Heart left ventricle (tissue), 16 donors: ENCODE measurements at places on chromosomes 12 and 14.

- H3K4me3 ChIP-seq, result no peak overlapping the region
- H3K36me3 ChIP-seq, result peaks cover 100% of the 10 kb centered on the region
- H3K4me1 ChIP-seq, result no peaks in the 10 kb centered on the region
Observed at GRCh38 chr14:81484120-81484519, 49.5 kb downstream of the SEL1L start.

DNA sequence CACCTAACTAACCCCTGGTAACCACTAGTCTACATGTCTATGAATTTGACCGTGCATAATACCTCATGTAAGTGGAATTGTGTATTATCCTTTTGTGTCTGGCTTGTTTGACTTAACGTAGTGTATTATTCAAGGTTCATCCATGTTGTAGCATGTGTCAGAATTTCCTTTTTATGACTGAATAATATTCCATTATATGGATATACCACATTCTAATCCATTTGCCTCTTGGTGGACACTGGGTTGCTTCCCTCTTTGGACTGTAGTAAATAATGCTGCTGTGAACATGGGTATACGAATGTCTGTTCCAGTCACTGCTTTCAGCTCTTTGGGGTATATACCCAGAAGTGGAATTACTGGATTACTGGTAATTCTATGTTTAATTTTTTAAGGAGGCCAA, 3.3 kb downstream of the SNRPF start:
- no peak overlapping the region for H3K4me3 ChIP-seq
- H3K27me3 ChIP-seq, result no peaks in the 10 kb centered on the region
- peaks cover 27% of the 10 kb centered on the region for H3K36me3 ChIP-seq
- H3K27ac ChIP-seq, result no peak overlapping the region
- no peak for DNase-seq

GRCh38 chr12:113207613-113208040, 13.6 kb upstream of the TPCN1 start:
- H3K36me3 ChIP-seq, result no peaks in the 10 kb centered on the region
- no peak for DNase-seq
- H3K27ac ChIP-seq, result peak overlapping the region; percentile 75

DNA sequence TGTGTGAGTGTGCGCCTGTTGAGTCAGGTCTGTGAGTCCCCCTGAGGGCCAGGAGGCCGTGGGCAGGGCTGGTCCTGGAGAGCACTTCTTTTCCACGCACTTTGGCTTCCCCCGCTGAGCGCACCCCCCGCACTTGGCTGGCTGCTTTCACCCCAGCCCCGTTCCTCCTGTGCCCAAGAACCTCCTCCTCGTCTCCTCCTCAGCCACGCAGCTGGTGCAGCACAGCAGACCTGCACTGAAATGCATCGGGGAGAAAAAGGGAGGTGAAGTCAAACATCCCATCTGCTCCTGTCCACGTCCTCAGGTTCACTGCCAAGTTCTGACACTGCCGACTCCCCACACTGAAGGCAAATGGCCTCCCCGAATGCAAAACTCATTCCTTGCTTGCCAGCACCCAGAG, 362.7 kb upstream of the SFSWAP start:
- peaks cover 26% of the 10 kb centered on the region for H3K27me3 ChIP-seq
- H3K4me1 ChIP-seq, result no peaks in the 10 kb centered on the region
- no peak for DNase-seq
- no peaks in the 10 kb centered on the region for H3K36me3 ChIP-seq
- H3K4me3 ChIP-seq, result no peak overlapping the region

GRCh38 chr12:76346798-76347420, 1.3 kb downstream of the BBS10 start:
- peak overlapping the region; percentile 57 for H3K4me3 ChIP-seq
- no peaks in the 10 kb centered on the region for H3K36me3 ChIP-seq
- no peaks in the 10 kb centered on the region for H3K27me3 ChIP-seq

- H3K4me1 ChIP-seq, result no peaks in the 10 kb centered on the region
- H3K27ac ChIP-seq, result no peak overlapping the region
- DNase-seq, result peak; percentile 51
- H3K27me3 ChIP-seq, result no peaks in the 10 kb centered on the region
Observed at GRCh38 chr14:31752867-31753661, 191.9 kb downstream of the NUBPL start.

- H3K36me3 ChIP-seq, result no peaks in the 10 kb centered on the region
- H3K27ac ChIP-seq, result peak overlapping the region; percentile 36
- H3K4me3 ChIP-seq, result peak overlapping the region; percentile 54
- peaks cover 4% of the 10 kb centered on the region for H3K4me1 ChIP-seq
- DNase-seq, result no peak
- no peaks in the 10 kb centered on the region for H3K27me3 ChIP-seq
Observed at GRCh38 chr12:75479963-75480461, 543 bp upstream of the GLIPR1 start.

GRCh38 chr12:108747563-108747962, 16.2 kb upstream of the CORO1C start:
- H3K36me3 ChIP-seq, result no peaks in the 10 kb centered on the region
- no peak overlapping the region for H3K27ac ChIP-seq
- no peaks in the 10 kb centered on the region for H3K27me3 ChIP-seq
- no peak overlapping the region for H3K4me3 ChIP-seq
- no peak for DNase-seq

DNA sequence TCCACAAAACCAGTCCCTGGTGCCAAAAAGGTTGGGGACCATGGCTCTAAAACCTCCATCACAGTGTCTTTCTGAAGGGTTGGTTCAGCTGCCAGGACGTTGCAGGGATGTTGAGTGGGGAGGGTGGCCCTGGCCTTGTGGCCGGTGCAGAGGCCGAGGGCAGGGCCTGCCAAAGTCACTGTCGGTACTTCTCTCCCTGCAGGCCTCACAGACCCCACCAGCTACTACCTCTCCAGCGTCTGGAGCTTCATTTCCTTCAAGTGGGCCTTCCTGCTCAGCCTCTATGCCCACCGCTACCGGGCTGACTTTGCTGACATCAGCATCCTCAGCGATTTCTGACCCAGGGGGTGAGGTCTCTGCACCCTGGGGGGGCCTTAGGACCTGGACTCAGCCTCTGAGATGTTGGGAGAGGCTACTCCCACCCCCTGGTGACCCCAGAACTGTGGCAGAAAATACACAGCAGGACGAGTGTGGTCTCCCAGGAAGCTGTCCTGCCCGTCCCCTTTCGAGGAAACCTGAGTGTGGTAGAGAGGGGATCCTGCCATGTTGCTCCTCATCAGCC, 7.0 kb downstream of the SLC48A1 start:
- H3K27me3 ChIP-seq, result no peaks in the 10 kb centered on the region
- peaks cover 42% of the 10 kb centered on the region for H3K36me3 ChIP-seq
- no peak overlapping the region for H3K27ac ChIP-seq
- no peak for DNase-seq

GRCh38 chr14:77923131-77923936, 123.4 kb downstream of the ADCK1 start:
- no peak overlapping the region for H3K27ac ChIP-seq
- peaks cover 5% of the 10 kb centered on the region for H3K36me3 ChIP-seq
- H3K4me3 ChIP-seq, result no peak overlapping the region
- no peaks in the 10 kb centered on the region for H3K4me1 ChIP-seq

- no peaks in the 10 kb centered on the region for H3K27me3 ChIP-seq
- no peak overlapping the region for H3K27ac ChIP-seq
- peaks cover 5% of the 10 kb centered on the region for H3K4me1 ChIP-seq
- H3K36me3 ChIP-seq, result no peaks in the 10 kb centered on the region
Observed at GRCh38 chr12:39592295-39592694, 27.3 kb downstream of the ABCD2 start.

- no peak overlapping the region for H3K4me3 ChIP-seq
- H3K27ac ChIP-seq, result no peak overlapping the region
- no peaks in the 10 kb centered on the region for H3K27me3 ChIP-seq
- no peaks in the 10 kb centered on the region for H3K36me3 ChIP-seq
Observed at GRCh38 chr14:73945159-73945670, 4.7 kb downstream of the FAM161B start.

DNA sequence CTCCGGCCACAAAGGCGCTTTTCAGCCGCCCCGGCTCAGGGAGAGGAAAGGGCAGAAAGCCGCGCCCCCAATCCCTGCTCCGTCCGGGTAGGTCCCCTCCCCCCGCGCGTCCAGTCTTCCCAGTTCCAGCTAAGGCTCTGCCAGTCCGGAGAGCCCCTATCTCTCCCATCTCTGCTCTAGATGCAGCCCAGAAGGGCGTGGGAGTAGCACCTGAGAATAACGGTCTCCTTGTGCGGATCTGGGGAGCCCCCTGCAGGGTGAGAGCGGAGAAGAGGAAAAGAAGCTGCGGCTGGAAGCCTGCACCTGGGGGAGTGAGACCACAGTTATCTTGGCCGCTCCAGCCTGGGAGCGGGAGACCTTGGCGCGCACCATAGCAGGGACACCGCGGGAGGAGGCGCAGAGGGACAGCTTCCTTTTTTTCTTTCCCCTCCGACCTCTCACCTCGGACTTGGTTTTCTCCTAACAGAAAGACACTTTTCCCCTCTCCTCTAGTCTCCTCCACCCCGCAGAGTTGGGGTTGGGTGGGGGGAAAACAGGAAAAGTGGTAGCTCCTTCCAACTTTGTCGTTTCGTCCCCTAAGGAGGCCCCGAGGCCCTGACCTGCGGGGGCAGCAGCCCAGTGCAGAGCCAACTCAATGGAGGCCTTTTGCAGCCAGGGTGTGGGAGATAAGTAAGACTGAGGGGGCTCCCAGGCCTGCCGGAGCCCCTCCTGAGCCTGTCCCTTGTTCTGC, 2.4 kb downstream of the DHH start:
- H3K4me1 ChIP-seq, result peaks cover 69% of the 10 kb centered on the region
- peaks cover 50% of the 10 kb centered on the region for H3K27me3 ChIP-seq
- no peak overlapping the region for H3K4me3 ChIP-seq
- H3K36me3 ChIP-seq, result peaks cover 18% of the 10 kb centered on the region

DNA sequence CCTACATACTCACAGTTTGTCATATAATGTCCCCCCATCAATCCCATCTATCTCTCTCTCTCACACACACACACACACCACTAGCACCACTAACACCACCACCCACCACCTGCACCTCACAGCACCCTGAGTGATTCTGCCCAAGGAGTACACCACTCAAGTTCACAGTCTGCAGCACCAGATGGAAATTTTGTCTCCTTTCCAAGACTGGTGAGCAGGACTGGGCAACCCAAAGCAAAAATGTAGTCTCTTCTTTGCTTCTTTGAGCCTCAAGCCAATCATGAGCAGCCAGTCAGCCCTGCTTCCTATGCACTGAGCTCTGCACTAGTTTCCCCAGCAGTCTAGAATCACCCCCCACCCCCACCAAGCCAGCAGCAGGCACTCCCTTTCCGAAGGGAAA, 15.0 kb upstream of the ARMH4 start:
- H3K4me3 ChIP-seq, result no peak overlapping the region
- H3K36me3 ChIP-seq, result no peaks in the 10 kb centered on the region
- H3K27me3 ChIP-seq, result no peaks in the 10 kb centered on the region
- no peak overlapping the region for H3K27ac ChIP-seq

DNA sequence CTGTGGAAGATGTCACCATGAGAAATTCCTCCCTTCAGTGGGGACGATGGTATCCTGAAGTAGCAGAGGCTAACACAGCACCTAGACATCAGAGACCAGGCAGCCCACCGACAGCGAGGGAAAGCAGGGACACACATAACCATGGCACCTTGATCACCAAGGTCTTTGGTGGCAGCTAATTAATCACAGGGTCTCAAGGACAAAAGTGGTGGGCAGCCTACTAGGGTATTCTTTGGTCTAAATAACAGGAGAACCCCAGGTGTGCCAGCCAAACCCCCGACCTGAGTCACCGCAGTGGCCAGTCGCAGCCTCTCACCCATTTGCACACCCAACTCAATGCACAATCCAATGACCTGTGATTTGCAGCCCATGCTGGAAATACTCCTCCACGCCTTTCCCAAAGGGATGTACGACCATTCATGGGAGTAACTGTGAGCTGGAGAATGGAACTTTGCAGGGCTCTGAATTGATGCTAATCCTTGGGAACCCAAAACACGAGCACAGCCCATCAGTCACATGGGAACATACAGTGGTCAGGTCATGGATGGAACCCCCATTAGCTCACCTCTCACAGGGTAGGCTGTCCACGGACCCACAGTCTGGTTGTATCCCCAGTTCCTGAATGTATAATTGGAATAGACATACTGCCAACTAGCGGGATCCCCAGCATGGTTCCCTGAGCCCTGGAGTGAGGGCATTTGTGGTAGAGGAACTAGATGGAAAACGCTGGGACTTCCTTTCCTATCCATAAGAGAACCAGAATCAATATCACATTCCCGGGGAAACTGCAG, 58.7 kb upstream of the C14orf180 start:
- no peak for DNase-seq
- H3K27ac ChIP-seq, result no peak overlapping the region
- H3K4me1 ChIP-seq, result no peaks in the 10 kb centered on the region
- H3K36me3 ChIP-seq, result no peaks in the 10 kb centered on the region
- H3K27me3 ChIP-seq, result no peaks in the 10 kb centered on the region
- H3K4me3 ChIP-seq, result no peak overlapping the region

- H3K4me1 ChIP-seq, result no peaks in the 10 kb centered on the region
- no peaks in the 10 kb centered on the region for H3K36me3 ChIP-seq
- H3K4me3 ChIP-seq, result no peak overlapping the region
Observed at GRCh38 chr12:100169345-100169744, 26.7 kb upstream of the BLTP3B start.

DNA sequence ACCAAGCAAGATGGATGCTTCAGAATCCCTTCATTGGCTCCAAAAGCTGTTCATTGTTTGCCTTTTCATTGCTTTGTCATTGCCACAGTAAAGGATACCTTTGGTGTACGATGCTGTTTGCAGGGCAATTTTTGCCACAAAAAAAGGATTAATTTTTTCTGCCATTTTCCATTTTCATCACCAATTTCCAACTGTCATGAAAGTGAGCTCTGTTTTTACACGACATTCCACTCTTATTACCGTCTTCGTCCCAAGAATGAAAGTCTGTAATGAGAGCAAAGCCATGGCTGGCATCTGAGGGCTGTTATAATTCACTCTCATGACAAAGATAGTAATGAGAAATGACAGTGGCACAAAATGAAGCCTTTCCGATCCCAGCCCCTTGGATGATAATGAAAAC, 272.7 kb upstream of the DCN start:
- H3K4me1 ChIP-seq, result no peaks in the 10 kb centered on the region
- no peak overlapping the region for H3K27ac ChIP-seq
- no peaks in the 10 kb centered on the region for H3K27me3 ChIP-seq
- no peak overlapping the region for H3K4me3 ChIP-seq
- DNase-seq, result no peak
- H3K36me3 ChIP-seq, result no peaks in the 10 kb centered on the region

GRCh38 chr14:54809767-54810166, 92.9 kb downstream of the GCH1 start:
- H3K36me3 ChIP-seq, result no peaks in the 10 kb centered on the region
- DNase-seq, result no peak
- H3K27ac ChIP-seq, result no peak overlapping the region
- no peak overlapping the region for H3K4me3 ChIP-seq
- H3K27me3 ChIP-seq, result no peaks in the 10 kb centered on the region

GRCh38 chr12:69189378-69189978, 49.9 kb upstream of the CPSF6 start:
- H3K4me3 ChIP-seq, result no peak overlapping the region
- no peaks in the 10 kb centered on the region for H3K27me3 ChIP-seq
- no peak overlapping the region for H3K27ac ChIP-seq

DNA sequence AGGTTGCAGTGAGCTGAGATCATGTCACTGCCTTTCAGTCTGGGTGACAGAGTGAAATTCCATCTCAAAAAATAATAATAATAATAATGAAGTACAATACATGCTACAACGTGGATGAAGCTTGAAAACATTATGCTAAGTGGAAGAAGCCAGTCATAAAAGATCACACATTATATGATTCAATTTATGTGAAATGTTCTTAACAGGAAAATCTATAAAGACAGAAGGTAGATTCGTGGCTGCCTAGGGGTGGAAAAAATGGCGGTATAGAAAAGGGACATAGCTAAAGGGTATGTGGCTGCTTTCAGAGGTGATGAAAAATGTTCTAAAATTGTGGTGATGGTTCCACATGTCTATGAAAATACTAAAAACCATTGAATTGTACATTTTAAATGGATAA, 41.0 kb upstream of the AMIGO2 start:
- no peaks in the 10 kb centered on the region for H3K36me3 ChIP-seq
- DNase-seq, result no peak
- no peaks in the 10 kb centered on the region for H3K27me3 ChIP-seq
- no peak overlapping the region for H3K27ac ChIP-seq
- H3K4me1 ChIP-seq, result no peaks in the 10 kb centered on the region
